A673 (cell line): ENCODE measurements at places on chromosomes 2 and 18.

- DNase-seq, result peak; percentile 46
Observed at GRCh38 chr2:27829791-27830190, 58.3 kb downstream of the MRPL33 start.

- no peak for DNase-seq
Observed at GRCh38 chr2:95346738-95347671, 49.9 kb downstream of the KCNIP3 start.

GRCh38 chr2:134718817-134719814, at the start of gene TMEM163:
Gene TMEM163, minus strand, starts transcription at chr2:134719000.
- no peak for DNase-seq

- DNase-seq, result no peak
Observed at GRCh38 chr18:45551142-45551815, 64.0 kb upstream of the SLC14A2 start.

DNA sequence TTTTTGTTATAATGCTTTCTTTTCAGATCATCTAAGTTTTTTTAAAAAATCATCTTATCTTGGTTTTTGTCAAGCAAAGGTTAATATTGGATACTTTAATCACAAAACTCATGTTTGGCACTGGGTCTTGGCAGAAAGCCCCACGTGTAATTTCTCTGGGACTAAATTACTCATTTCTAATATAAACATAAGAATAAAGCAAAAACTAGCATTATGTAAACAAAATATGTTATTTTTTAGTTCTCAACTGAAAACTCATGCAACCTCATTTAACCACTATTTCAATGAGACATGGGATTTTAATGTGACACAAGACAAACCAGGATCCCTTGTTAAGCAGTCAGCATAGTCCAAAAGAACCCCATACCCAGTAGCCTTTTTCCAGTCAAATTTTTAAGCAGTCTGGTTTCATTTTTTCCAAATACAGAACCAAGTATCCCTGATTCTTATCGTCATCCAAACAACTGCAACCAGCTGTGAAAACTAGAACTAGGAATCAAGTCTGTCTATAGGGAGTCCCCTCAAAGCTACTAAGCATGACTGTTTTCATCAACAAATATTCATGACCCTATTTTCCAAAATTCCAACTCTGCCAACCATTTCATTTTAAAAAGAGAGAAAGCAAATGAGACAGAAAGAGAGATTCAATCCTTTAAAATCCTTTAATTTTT, 27.1 kb downstream of the PID1 start:
- DNase-seq, result no peak

- no peak for DNase-seq
Observed at GRCh38 chr2:219106251-219106650, 45.5 kb upstream of the IHH start.

DNA sequence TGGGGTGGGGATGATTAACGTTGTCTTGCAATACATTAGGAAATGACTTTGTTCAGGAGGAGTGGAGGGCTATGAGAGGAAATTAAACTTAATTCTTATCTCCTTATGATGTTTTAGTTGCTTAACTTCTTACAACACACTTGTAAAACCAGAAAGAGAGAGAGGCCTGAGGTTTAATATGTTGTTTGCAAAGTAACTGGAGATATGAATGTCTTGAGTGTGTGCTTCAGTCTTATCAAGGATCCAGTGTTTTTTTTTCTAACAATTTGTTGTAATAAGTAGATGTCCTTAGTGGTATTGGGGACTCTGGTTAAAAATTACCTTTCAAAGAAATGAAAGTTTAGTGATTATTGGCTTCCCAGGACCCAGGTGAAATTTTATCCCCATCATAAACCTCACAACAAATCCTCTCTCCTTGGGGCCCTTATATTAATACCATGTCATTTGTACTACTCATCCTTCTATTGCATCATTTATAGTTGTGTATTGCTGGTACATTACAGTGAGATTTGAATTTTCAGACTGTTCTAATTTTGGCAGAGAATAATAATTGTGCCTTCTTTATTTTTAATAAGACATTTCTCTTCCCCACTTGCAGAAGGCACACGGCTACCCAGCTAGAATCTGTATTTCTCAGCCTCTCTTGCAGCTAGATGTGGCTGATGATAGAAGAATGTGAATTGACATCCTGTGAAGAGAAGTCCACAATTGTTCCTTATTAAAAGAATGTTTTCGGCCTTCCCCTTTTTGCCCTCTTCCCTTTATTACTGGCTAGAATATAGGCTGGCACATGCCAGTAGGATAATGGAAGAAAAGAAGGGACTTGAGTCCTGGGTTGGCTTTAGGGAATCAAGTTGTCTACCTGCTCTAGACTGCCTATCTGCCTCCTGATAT, 91.9 kb upstream of the CXCR4 start:
- no peak for DNase-seq

GRCh38 chr2:184302506-184302905, 295.8 kb upstream of the ZNF804A start:
- DNase-seq, result no peak

DNA sequence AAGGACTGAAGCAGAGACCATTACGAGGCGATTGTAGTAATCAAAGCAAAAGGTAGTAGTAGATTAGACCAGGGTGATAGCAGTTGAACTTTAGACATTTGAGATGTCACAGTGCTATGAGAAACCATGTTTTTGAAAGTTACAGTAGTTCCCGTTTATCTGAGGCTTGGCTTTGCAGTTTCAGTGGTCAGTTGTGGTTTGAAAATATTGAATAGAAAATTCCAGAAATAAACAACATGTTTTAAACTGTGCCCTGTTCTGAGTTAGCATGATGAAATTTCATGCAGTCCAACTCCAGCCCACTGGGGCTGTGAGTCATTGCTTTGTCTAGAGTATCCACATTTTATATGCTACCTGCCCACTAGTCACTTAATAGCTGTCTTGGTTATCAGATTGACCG, 47.5 kb downstream of the ZNF638 start:
- DNase-seq, result no peak

GRCh38 chr2:159879051-159879604, 81.1 kb upstream of the CD302 start:
- DNase-seq, result no peak

GRCh38 chr2:22056621-22057132, 932.9 kb downstream of the TDRD15 start:
- DNase-seq, result no peak

GRCh38 chr2:137910641-137911040, 53.6 kb upstream of the HNMT start:
- peak; percentile 22 for DNase-seq

- no peak for DNase-seq
Observed at GRCh38 chr2:31140151-31140550, 1.9 kb upstream of the GALNT14 start.

- DNase-seq, result no peak
Observed at GRCh38 chr18:51514128-51514527, 316.6 kb upstream of the MEX3C start.

GRCh38 chr2:217248312-217248935, 388.6 kb upstream of the TNP1 start:
- peak; percentile 64 for DNase-seq

DNA sequence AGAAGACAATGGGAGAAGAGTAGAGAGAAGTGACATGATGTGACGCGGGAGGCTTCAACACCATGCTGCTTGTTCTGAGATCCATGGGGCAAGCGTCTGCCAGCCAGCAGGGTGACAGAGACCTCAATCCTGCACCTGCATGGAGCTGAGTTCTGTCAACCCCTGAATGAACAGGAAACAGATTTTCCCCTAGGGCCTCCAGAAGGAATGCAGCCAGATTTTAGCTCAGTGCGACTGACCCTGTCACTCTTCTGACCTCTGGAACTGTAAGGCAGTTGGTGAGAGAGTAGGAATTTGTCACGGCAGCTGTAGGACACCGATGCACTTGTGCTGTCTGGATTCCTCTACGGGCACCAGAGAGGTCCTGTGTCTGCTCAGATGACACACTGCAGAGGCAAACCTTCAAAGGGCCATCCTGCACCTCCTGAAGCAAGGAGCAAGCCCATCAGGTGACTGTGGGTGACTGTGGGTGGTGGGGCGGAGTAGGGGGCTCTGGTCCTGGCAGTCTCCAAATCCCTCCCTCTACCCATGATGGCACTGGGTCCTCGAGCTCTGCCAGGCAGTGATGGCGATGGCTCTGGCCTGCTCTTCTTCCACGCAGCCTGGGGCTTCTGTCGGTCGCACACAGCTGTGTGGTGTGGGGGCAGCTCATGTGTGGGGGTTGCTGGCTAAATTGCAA, 194.3 kb upstream of the TWIST2 start:
- no peak for DNase-seq

DNA sequence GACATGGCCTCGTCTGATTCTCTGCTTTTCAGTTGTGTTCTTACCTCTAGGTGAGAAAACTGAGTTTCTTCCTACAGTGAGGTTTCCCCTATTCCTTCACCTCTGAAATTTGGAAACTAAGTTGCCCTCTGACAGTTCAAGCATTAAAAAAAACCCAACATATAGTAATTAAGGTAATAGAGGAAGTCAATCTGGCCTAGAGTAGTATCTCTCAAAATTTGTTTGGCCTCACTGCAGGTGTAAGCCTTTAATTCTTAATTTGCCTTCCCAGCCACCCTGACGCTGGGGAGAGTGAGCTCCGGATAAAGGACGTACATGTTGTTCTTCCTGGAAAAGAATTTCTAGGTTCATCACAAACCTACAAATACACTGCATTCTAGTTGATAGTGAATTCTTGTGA, 1.4 kb downstream of the CAD start:
- no peak for DNase-seq

DNA sequence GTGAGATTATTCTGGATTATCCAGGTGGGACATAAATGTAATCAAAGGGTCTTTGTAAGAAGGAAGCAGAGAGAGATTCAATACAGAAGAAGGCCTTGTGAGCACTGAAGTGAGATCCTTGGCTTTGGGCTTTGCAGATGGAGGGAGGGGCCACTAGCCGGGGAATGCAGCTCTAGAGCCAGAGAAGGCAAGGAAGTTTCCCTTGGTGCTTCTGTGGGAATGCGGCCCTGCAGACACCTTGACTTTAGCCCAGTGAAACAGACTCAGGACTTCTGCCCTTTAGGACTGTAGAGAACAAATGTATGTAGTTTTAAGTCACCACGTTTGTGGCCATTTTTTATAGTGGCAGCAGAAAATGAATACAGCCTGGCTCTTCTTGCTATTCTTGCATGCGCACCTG, 8.1 kb downstream of the NEU2 start:
- DNase-seq, result no peak

GRCh38 chr18:36095936-36096519, 28.7 kb upstream of the RPRD1A start:
- DNase-seq, result peak; percentile 65

DNA sequence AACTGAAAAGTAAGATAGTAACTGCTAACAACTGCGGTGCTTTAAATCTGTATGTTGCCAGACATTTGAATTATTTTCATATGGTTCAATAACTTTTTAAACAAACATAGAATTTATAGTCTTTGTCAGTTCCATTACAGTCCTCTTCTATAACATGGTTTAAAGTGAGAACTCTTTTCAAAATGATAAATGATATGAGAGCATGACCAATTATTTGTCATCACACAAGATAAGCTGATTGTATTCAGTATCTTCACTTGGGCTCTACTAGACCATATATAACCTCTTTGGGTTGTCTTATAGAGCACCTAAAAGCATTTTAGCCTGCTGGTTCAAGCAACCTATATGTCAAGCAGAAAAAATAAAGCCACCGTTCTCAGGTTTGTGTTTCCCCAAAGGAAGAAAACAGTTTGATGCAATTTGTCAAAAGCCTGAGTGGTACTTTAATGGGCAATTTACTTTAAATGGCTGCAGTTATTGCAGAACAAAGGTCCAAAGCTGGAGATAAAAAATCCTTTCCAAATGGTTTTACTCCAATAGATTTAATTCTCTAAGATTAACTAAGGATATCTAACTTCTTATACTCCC, 298.4 kb downstream of the FSIP2 start:
- DNase-seq, result no peak

DNA sequence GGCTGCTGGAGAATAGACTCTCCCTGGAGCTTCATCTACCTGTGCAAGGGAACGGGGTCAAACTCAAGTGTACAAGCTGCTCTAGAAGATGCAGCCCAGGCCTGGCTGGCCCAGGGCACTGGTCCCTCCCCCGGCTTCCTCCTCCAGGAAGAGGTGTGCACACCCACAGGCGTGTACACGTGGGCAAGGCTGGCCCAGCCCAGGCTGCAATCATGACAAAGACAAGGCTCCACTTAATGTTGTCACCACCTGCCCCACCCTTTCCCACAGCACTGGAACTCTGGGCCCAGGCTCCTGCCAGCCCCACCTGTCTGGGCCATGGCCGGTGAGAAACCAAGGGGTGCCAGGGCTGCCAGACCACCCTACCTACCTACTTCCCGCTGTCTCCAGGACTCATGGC, 29.6 kb upstream of the ALPP start:
- no peak for DNase-seq

DNA sequence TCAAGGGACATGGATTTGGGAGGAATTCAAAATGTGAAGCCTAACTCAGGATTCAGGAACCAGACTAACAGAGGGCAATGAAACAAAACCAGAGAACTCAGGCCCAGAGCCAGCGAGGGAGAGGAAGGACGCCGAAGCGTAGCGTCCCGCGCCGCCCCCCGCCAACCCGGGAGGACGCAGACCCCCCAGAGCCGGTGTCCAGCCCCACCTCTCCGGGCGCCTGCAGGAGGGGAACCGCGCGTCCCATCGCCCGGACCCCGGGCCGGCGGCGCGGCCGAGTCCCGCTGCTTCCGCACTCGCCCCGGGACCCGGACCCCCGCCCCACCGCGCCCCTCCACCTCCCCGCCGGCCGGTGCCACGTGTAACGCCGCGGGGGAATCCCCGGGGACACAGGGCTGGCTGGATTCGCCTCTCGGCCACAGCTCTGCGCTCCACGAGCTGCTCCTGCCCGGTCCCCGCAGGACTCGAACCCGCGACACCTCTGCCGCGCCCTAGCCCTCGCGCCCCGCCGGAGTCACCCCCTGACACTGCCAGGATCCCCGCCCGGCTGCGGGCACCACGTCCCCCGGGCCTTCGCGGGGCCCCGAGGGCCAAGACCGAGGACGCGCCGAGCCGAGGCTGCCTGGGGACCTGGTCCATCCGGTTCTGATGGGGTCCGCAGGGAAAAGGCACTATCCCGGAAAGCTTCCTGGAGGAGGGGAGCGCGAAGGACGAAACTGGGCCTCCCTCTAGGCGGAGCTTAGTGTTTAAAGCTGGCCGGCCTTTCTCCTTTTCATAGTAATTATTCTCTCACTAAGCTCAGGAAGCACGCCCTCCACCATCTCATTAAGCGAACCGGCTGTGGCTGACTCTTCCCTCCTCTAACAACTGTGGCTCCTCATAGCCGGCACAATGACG, 40.4 kb upstream of the FAM124B start:
- peak; percentile 83 for DNase-seq

DNA sequence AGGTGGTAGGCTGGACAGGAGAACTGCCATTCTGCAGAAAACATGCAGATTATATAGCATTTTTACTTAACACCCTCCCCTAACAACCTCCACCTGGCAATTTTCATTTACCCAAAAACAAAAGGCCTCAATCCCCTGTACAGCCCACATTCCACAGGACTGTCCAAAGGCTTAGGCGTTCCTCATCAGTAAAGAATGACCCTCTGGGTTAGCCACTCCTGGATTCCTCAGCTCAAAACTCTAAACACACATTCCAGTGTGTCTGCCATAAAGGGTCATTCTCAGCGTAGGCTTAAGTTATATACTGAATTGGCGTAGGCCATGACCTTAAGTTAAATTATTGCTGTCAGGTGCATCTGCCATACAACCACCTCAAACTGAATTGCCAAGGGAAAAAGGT, 261.8 kb upstream of the CHAC2 start:
- DNase-seq, result no peak

- DNase-seq, result no peak
Observed at GRCh38 chr18:41887100-41887499, 67.9 kb upstream of the PIK3C3 start.
